ENCODE measurements at places on chromosomes 13 and 19. TPM values are rescaled to one million over a fixed set of nuclear protein-coding genes. Genes with fewer than 3 reads are reported as not detected.

- no peak for DNase-seq
Measured at GRCh38 chr13:31742097-31742734, 2.9 kb downstream of the RXFP2 start.

DNA sequence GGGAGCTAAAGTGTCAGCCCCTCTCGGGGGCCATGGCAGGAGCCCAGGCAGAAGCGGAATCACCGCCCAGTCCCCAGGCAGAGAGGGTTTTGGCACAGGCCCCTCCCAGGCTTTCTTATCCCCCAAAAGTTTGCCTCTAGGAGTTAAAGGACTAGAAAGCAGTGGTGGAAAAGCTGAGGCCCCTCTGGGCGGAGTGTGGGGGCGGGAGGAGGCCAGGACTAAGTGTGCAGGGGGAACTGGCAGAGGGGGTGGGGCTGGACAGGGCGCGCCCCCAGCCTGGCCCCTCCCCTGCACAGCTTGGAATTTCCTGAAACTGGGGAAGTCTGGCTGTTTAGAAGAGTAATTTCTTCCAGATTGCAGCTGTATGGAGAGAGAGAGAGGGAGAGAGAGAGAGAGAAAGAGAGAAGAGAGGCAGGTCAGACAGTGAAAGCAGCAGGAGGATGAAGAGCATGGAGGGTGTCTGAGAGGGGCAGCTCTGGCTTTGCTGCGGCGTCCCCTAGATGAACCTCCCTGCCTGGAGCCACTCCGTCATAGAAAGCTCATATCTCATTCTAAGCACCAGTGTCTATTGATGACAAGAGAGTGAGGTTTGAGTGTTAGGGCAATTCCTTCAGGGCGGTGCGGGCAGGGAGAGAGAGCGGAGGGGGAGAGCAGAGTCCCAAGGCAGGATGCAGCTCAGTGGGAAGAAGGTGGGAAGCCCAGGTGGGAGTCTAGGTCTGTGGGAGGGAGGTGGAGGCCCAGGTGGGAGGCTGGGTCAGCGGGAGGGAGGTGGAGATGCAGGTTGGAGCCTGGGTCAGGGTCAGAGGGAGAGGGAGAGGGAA lies at the start of gene CDC42EP5:
Gene CDC42EP5, minus strand, starts transcription at position 226 of the 821 bp plus-strand sequence. CDS start 7,749 bp downstream, outside the sequence.
- DNase-seq = peak; percentile 72

GRCh38 chr19:56983171-56983570 lies 136.6 kb upstream of the USP29 start:
- DNase-seq = no peak

- DNase-seq = no peak
Measured at GRCh38 chr19:4692251-4693077, 22.3 kb upstream of the MYDGF start.

- no peak for DNase-seq
Measured at GRCh38 chr19:42285541-42285941, 16.4 kb upstream of the PRR19 start.

METTL21C gene
- polyA plus RNA-seq = not detected

SIGLEC9 gene
- polyA plus RNA-seq = not detected

TMEM221 gene
- polyA plus RNA-seq = 0.11 TPM

SMAD9 gene
- 3.4 TPM for polyA plus RNA-seq

CEBPA gene
- polyA plus RNA-seq = 0.28 TPM

KLHL1 gene
- polyA plus RNA-seq = not detected

FKRP gene
- 12.6 TPM for polyA plus RNA-seq

Measured in BJ (cell line).